B cell (primary cell): ENCODE measurements at places on chromosomes 4 and X. TPM values are rescaled to one million over a fixed set of nuclear protein-coding genes. Genes with fewer than 3 reads are reported as not detected.
A peak's percentile ranks its signal among the peaks of the same experiment; 100 is the strongest.

The PHEX gene
- 0.15 and 0.56 TPM in 2 replicates for total RNA-seq

The ATP1B4 gene
- not detected in 2 replicates for total RNA-seq

DNA sequence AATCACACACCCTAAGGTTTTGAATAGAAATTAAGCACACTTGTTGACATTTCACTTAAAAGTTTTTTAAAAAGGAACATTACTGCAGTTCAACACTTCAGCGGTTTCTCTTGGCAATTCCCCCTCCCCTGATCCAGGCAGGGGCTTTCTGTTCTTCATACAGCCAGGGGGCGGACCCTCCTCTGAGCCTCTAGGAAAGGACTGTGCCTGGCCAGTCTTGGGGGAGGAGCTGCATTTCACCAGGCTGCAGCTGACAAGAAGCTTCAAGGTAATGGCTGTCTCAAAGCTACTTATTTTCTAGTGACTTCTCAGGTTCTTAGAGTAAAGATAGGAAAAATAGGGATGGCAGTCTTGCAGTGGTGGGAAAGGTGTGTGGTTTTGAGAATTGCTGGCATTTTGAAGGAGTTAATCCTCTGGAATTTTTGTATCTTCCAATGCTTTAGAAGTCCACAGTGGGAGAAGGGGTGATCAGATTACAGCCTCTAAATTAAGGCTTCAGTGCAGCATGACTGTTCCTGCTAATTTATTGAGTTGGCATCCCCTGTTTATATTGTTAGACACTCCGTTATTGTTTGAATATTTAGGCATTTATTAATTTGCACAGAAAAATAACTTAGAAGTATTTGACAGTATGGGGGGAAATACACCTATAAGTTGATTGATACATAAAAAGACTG lies 33.5 kb downstream of the PWWP3B start:
- no peak overlapping the region for H3K27ac ChIP-seq
- H3K4me1 ChIP-seq = no peaks in the 10 kb centered on the region
- H3K36me3 ChIP-seq = no peaks in the 10 kb centered on the region
- no peak for DNase-seq
- no peak overlapping the region for H3K4me3 ChIP-seq
- no peaks in the 10 kb centered on the region for H3K27me3 ChIP-seq

GRCh38 chrX:15931362-15931761 lies 76.7 kb upstream of the AP1S2 start:
- DNase-seq = no peak
- no peaks in the 10 kb centered on the region for H3K36me3 ChIP-seq
- no peak overlapping the region for H3K27ac ChIP-seq
- no peaks in the 10 kb centered on the region for H3K27me3 ChIP-seq
- H3K4me1 ChIP-seq = peaks cover 13% of the 10 kb centered on the region
- no peak overlapping the region for H3K4me3 ChIP-seq

- DNase-seq = no peak
Observed at GRCh38 chr4:112357453-112357852, 60.3 kb downstream of the ALPK1 start.

GRCh38 chr4:40305328-40306170 lies 29.6 kb upstream of the CHRNA9 start:
- H3K27me3 ChIP-seq = no peaks in the 10 kb centered on the region
- H3K4me3 ChIP-seq = peak overlapping the region; percentile 0
- H3K4me1 ChIP-seq = peaks cover 88% of the 10 kb centered on the region
- DNase-seq = peak; percentile 87
- no peaks in the 10 kb centered on the region for H3K36me3 ChIP-seq

- H3K4me3 ChIP-seq = no peak overlapping the region
- H3K4me1 ChIP-seq = no peaks in the 10 kb centered on the region
- H3K27me3 ChIP-seq = peaks cover 2% of the 10 kb centered on the region
- no peak overlapping the region for H3K27ac ChIP-seq
- no peak for DNase-seq
Observed at GRCh38 chr4:164381859-164382258, 372.1 kb upstream of the SMIM31 start.

- H3K27me3 ChIP-seq = no peaks in the 10 kb centered on the region
- H3K36me3 ChIP-seq = no peaks in the 10 kb centered on the region
- H3K4me3 ChIP-seq = no peak overlapping the region
Observed at GRCh38 chr4:105858466-105859040, 36.7 kb upstream of the NPNT start.

DNA sequence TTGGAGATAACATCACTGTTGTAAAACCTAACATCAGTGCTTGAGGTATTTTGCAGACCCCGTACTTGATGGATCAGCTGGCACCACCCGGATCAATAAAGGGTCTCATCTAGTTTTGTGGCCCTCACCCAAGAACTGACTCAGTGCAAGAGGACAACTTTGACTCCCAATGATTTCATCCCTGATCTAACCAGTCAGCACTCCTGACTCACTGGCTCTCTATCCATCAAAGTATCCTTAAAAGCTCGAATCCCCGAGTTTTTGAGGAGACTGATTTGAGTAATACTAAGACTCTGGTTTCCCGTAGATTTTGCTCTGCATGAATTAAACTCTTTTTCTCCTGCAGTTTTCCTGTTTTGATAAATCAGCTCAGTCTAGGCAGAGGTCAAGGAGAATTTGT lies 2498.1 kb downstream of the PCDH7 start:
- DNase-seq = no peak
- no peaks in the 10 kb centered on the region for H3K4me1 ChIP-seq
- no peaks in the 10 kb centered on the region for H3K36me3 ChIP-seq

DNA sequence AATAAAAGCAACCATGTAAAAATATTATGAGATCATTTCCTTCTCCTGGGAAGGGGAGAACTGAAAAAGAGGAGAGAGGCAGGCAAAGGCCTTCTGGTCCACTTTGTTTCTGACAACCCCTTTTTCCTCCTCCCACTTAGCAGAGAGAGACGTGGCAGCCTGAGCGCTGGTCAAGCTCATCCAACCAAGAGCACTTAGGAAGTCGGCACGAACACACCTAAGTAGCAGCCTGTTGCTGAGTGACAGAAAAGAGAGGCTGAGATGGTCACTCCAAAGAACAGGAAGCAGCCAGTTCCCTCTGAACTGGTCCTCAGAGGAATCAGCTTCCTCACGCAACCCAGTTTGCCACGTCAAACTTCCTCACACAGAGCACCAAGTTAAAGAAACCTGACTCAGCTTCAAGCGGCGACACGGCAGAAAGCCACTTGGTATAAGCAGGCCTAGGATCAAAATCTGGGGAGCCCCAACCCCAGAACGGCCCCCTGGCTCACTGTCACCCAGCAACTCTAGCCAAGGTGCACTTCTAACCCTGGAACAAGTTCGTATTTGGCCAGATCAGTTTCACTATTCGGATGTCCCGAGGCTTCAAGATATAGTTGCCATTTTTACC lies 861 bp downstream of the SEC24D start:
- peaks cover 10% of the 10 kb centered on the region for H3K4me1 ChIP-seq
- no peaks in the 10 kb centered on the region for H3K27me3 ChIP-seq
- H3K4me3 ChIP-seq = peak overlapping the region; percentile 89
- peaks cover 8% of the 10 kb centered on the region for H3K36me3 ChIP-seq
